AML-193 (cell line): ENCODE measurements at places on chromosomes 12 and 14.

DNA sequence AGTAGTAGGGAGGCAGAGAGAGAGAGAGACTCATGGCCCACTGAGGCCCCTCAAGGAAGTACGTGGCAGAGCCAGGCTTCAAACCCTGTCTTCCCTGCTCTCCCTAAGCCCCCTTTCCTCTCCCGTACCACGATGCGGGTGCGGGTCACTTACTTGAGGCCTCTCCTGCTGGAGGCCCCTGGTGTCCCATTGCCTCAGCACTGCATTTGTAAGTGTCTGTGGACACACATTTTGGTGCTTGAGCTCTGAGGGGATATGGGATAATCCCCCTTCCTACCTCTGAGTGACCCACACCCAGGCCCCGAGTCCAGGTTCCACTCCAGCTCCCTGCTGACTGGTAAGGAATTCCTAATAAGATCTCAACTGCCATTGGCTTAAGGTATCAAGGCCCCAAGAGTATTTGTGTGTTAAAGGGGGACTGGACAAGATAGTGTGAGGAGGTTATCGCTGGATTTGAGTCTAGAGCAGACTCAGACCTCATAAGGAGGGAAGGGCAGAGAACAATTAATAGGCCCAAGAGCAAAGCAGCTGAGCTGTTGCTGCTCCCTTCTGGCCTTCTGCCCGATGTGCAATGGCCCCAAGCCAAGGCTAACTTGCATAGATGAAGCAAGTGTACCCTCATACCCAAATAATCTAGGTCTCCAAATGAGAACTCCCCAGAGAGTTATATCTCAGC is 71.9 kb downstream of the CRACR2A start:
- DNase-seq: no peak

GRCh38 chr12:16168078-16168477 is 109.4 kb downstream of the SLC15A5 start:
- DNase-seq: no peak

DNA sequence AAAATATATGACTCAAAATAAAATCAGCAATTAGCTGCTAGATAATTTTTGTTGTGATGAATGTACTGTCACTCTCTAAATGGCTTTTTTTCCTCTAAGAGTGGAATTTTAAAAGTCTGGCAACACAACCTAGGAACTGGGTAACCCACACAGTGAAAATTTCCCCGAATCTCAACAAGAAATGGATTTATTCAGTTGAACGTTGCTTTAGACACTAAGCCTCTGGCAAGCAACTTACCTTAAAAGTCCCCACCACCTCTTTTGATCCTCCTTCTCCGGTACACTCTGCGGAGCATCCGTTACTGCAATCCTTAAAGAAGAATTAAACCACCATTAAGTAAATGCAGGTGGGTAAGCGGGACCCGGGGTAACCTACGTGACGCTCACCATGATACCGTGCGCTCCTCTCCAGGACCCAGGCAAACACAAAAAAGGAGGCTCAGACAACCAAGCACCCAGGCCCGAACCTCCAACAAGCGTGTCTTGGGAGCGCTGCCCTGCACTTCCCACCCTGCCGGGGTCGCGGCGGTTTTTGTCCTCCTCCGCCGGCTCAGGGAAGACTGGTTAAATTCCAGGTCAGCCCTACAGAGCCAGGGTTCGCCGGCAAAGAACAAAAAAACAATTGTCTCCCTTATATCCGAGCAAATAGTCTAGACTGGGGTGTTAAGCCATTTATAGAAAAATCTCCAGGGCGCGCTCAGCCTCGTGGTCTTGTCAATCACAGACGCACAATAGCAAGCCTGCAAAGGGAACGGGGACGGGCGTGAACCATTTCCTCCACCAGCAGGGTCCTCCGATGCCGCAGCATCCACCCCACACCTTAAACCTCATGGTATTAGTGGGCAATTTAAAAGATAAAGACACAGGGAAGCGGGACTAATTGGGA is 47.1 kb downstream of the BCAT1 start:
- DNase-seq: no peak

DNA sequence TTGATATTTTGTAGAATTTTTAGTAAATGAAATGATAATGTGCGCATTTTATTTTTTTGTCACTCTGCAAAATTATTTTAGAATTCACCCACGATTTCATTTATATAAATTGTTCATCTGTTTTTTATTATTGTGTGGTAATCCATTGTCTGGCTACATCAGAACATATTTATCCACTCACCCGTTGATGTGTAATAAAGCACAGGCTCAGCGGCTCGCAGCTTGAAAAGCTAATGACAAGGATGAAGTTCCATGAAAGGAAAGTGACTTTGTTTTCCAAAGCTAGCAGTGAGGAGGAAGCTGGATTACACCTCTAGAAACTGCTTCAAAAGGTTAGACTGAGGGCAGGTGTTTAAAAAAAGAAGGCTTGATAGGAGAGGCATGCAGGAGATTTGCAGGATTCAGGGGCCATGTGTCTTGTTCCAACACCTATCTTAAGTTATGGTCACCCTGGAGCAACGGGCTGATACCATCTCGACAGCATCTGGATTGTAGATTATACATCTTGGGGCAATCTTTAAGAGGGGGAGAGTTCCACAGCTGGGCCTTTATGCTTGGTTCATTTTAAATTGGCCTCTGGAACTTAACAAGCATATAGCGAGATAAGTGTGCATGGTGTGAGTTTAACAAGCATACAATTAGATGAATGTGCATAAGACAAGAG is 194.1 kb downstream of the TMTC3 start:
- no peak for DNase-seq

- DNase-seq: no peak
These were observed 29.6 kb downstream of the PIGH start for GRCh38 chr14:67570453-67570852.

DNA sequence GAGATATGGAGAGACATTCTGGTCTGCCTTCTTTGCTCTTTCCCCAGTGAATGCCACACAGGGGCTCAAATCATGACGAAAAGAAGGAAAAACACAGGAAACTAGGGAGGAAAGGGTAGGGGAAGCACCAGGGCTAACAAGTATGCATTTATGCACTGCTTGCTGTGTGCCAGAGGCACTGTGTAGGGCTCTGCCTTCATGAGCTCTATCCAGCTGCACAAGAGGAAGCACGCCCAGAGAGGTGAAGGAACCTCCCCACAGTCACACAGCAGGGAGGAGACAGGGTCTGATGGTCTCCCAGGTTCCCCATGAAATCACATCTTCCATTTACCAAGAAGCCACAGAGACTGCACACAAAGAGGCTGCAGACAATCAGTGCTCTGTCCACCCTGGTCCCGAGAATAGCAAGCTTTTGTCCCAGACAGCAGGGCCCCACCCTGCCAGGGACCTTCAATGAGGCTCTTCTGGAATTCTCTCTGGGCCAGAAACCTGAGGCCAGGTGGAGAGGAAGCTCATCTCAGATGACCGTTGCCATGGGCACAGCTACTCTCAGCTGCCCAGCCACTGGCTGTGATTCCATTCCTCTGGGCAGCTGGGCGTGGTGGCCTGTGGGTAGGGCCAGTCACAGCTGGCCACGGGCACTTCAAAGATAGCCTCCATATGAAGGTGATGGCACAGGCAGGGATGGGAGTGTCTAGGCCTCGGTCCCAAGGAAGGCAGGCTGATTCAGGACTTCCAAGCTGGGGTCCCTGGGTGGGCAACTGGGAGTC is 7.3 kb upstream of the TRPV4 start:
- no peak for DNase-seq

DNA sequence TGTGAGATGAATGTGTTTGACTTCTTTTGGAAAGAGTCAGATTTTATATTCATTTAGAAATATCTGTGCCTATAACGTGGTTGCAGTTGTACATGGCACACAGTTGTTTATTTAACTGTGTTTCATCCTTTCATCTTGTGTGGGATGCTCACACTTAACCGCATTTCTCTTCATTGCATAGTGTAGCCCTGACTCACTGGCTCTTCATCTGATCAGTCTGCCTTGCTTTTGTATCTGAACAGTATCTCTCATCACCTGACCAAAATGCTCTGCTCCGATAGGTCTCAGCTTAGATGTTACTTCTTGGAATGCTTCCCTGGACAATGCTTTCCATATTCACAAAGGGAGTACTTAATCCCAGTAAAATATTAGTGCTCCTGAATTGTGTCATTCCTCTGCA is 83.4 kb downstream of the PDE3A start:
- no peak for DNase-seq

- no peak for DNase-seq
These were observed 397.4 kb downstream of the ADAMTS20 start for GRCh38 chr12:43154498-43155045.

- DNase-seq: no peak
These were observed 8.8 kb downstream of the IGF1 start for GRCh38 chr12:102471556-102471955.

DNA sequence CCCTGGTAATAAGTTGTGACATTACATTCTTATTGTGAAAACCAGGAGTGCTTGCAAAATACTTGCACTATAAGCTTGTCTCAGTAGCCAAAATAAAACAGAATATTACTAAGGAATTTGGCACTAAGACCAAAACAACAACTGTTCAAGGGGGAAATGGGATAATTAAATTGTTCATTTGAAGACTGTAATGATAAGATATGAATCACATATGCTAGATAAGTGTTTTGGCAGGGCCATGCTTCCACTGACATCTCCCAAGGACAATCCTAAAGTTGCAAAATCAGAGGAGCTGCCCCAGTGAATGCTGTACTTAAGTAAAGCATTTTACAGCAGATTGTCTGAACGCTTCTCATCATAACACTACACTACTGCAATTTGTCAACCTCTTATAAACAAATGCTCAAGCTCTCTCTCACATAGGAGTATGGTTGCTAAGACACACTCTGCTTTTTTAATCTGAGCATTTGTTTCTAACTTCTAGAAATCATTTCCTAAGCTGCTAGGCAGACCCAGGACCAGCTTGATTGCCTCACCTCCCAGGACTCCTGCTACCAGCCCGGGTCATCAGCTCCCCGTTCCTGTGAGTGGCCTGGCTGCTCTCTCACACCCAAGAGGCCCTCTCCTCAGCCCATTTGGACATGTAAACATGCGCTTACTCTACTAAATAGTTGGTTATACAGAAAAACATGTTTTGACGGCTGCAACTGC is 191.5 kb downstream of the PAX9 start:
- DNase-seq: no peak

- DNase-seq: no peak
These were observed 9.9 kb downstream of the PMEL start for GRCh38 chr12:55955800-55956508.

DNA sequence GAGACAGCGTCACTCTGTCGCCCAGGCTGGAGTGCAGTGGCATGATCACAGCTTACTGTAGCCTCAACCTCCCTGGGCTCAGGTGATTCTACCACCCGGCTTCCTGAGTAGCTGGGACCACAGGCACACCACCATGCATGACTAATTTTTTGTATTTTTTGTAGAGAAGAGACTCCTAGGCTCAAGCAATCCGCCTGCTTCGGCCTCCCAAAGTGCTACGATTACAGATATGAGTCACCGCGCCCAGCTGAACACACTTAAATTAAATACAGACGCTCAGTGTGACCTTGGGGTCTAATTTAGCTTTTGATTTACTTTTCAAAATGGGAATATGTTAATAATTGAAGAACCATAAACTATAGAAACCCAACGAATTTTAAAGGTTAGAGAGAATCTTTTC is 77.2 kb downstream of the C2CD5 start:
- DNase-seq: no peak

- no peak for DNase-seq
These were observed 137.5 kb downstream of the FSCB start for GRCh38 chr14:44369401-44370123.

- DNase-seq: no peak
These were observed 3.3 kb downstream of the PARP11 start for GRCh38 chr12:3869865-3870264.

- DNase-seq: no peak
These were observed 124.0 kb upstream of the CPM start for GRCh38 chr12:69056743-69057515.

DNA sequence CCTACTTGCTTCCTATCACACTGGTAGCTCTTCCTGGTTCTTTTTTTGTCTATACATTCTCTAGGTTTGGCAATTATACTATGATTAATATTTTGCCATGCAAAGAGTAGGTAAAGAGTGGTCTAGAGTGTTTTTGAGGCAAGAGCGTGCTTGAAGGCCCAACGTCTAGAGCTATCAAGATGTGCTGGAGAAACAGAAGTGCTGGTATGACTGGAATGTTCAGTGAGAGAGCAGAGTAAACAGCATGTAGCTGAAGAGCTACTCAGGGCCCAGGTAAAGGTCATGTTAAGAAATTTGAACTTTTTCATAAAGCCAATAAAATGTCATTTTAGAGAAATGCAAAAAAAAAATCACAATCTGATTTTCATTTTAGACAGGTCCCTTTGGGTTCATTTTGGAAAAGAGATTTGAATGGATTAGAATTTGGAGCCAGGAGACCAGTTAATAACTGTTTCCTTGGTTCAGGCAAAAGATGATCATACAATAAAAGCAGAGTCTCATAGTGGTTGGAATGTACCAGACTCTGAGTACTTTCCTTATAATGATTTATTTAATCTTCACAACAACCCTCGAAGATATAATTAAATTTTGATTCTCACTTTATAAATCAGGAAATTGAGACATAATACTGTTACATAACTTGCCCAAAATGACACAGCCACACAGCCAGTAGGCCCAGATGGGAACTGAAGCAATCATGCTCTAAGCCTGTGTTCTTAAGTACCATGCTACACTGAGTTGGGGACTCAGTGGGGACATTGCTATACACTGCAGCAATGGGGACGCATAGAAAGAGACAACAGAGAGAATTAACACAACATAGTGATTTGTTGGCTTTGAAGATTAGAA is 350.1 kb downstream of the NELL2 start:
- no peak for DNase-seq

DNA sequence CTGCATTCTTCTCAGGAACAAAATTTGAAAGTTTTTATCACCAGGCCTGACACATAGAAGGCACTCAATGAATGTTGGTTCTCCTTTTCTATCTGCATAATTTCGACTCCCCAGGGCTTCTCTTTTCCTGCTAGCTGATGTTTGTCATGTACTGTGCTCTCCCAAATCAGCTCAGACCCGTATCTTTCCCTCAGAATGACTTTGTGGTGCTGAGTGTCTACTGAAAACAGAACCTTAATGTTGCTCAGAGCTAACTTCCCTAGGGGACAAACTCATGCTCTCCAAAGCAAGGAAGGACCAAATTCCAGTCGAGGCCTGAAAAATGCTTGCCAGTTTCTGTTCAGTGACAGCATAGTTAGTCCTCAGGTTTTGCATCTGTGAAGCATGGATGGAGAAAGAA is 1.9 kb downstream of the ARHGDIB start:
- no peak for DNase-seq

DNA sequence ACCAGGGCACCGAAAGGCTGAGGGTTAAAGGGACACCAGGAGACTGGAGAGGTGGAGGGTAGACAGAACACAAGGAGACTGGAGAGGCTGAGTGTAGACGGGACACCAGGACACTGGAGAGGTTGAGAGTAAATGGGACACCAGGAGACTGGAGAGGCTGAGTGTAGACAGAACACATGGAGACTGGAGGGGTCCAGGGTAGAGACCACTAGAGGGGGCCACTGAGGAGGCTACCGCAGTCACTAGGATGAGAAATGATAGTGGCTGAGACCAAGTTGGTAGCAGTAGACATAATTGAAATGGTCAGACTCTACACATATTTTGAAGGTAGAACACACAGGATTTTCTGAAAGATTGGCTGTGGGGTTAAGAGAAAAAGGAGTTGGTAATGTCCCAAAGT is 68.2 kb downstream of the PAH start:
- no peak for DNase-seq
